ENCODE measurements at places on chromosomes 16 and 17.

GRCh38 chr17:7223375-7223774, 3.6 kb downstream of the ACADVL start:
- no peak for DNase-seq

DNA sequence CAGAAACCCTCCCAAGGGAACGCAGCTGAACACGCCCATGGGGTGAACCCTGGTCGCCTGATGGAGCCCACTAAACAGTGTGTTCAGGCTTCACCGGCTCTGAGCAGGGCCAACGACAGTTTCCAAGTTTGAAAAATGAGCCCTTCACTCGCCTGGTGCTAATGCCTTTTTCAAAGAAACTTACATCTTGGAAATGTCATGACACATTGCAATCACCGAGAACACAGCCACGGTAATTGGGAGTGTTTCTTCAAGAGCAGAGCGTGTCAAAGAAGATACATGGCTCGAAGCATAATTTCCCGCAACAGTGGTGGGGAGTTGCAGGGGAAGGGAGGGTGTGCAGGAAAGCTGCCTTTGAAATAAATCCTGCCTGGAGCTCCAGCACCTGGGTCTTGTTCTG, 463.2 kb downstream of the TMEM114 start:
- no peak for DNase-seq

- peak; percentile 91 for DNase-seq
Measured at GRCh38 chr16:54447576-54448440, 161.2 kb upstream of the IRX3 start.

GRCh38 chr16:79543219-79543618, 57.3 kb downstream of the MAF start:
- DNase-seq: no peak

DNA sequence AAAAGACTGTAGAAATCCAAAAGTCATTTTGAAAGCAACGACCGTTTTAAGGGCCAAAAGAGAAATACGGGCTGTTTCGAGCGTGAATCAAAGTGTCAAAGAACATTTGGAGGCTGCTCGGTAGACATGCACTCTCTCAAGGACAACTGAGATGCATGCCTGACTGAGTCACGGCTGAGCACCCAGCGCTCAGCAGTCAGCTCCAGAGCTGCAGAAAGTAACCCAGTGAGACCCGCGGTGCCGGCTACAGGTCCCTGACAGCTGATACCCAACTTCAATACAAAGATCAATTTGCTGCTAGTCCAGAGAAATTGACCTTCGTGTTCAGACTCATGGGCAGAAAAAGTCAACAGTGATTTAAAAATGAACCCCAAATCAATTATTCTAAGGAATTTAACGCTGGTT, 214.9 kb downstream of the STX8 start:
- DNase-seq: peak; percentile 73

DNA sequence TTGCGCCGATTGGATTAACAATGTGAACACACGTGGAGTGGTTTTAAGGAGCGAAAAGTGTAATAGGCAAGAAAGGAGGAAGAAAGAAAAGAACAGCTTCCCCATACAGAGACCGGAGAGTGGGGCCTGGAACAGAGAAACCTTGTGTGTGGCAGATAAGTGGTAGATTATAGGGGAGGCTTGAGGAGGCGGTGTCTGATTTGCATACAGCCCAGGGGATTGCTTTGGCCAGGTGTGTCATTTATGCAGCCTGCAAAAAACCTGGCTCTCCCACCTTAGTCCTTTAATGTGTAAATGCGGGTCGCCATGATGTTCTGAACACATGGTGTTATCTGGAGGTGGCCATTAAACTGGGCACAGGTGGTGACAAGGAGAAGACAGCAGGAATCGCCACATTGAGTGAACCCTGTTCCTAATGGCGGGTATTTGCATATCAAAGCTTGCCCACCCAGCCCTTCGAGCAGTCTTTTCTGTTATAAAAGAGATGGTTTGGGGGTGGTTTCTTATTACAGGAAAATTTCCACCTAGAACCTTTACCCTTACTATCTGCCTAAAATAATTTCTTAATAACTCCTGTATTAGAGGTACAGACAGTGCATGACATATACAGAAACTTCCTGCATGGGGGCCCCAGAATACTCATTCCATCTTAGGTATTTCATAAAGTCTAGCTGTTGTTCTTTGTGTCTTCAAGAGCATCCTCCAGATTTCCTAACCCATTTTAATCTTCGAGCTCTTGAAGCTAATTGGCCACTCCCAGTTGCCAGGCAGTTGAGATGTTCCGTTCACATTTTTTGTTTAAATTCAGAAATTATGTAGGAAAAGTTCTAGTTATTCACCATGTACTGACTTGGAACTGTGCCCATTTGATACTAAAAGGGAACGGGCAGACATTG, 292.5 kb downstream of the RBFOX1 start:
- DNase-seq: no peak

DNA sequence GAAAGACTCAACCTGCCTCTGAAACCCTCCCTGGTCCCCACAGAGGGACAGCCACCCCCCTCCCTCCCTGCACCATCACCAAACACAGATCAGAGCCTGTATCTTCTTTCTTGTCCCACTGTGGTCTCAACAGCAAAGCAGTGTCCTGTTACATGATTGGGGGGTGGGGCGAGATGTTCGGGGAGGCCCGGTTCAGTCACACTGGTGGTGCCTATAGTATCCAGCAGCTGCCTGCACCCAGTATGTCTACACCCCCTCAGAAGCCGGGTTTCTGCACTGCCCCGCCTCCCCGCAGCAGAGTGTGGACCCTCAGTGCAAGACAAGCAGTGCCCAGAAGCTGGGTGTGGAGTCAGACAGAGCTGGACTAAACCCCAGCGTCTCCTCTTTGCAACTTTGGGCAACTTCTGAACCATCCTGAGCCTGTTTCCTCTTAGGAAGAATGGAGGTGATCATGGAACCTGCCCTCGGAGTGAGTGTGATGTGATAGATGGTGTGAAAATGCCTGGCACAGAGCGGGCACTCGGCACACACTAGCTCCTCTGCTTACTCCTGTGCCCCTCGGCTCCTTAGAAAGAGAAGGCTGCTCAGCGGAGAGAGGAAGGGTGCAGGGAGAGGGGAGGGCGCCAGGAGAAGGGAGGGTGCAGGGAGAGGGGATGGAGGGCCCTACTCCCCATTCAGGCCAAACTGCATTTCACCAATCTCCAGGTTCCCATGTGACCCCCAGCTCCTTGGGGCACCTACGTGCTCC, 84.0 kb upstream of the TNRC6C start:
- DNase-seq: no peak

GRCh38 chr16:28059841-28060575, 3.5 kb downstream of the GSG1L start:
- no peak for DNase-seq

DNA sequence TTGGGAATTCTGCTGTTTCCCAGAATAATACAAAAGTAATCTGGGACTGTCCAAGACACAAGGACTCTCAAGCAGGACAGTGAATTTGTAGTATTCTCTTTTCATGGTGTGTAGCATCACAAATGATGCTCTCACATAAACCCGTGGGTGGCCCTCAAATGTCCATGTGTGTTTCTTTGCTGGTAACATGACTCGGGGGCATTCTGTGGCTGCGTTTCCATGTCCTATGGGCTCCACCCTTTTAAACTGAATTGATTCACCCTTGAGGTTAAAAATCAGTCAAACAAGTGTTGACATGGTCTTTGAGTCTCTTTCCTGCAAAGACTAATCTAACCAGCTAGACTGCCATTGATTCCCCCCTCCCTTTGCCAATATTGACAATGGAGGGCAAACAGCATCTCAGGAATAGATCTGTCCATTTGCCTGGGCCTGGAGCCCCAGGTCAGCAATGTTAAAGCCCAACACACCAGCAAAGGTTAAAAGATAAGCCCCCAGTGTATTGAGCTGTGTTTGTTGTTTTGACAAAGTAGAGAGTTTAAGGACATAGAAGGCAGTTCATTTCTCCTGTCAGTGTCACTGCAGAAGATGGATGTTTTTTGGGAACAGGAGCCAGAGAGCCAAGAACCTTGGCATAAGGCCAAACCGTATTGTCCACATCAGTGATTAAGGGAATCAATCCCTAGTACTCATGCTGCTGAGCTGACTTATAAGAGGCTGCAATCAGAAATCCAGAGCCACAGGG, 117.1 kb upstream of the COX10 start:
- no peak for DNase-seq

- DNase-seq: no peak
Measured at GRCh38 chr16:20812510-20812909, 6.2 kb downstream of the REXO5 start.

DNA sequence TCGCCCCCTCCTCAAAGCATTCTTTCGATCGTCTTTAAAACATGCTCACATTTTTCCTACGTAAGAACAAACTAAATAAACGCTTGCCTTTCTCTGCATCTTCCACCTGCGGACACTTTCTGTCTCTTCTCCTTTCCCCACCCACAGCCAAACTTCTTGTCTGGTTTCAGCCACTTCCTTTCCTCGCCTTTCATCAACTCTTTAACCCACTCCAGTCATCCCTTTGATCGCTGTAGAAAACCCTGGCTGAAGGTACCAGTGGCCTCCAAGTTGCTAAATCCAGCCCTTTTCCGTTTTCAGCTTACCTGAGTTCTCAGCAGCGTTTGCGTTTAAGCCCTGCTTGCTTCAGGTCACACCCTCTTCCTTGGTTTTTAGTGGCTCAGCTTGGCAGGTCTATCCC, 483 bp downstream of the RPA1 start:
- DNase-seq: no peak

DNA sequence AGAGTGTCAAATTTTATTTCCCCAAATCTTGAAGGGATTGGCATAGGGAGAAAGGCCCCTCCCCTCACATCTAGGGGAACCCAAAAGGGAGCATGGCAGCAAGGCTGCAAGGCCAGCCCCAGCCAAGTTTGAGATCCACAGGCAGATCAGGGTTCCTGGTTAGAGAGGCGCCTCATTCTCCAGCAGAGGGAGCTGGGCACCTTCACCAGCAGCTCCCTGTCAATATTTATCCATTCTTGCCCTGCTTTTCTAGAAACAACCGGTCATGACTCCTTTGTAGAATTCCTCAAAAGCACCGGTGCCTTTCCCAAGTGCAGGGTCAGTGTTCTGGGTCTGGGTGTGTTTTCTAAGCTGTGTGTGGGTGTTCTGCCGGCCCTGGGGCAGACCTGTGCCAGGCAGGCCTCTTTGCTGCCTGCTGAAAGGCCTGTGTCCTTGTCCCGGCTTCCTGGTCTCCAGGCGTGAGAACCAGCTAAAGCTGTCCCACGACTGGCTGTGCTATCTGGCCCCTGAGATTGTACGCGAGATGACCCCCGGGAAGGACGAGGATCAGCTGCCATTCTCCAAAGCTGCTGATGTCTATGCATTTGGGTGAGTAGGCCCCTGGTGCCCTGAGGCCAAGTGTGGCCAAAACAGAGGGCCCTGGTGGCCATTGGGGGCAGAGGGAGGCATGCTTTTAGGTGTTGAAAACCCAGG, 21.2 kb upstream of the LGALS9 start:
- peak; percentile 35 for DNase-seq

GRCh38 chr17:80559825-80560251, 15.2 kb downstream of the RPTOR start:
- DNase-seq: peak; percentile 68

DNA sequence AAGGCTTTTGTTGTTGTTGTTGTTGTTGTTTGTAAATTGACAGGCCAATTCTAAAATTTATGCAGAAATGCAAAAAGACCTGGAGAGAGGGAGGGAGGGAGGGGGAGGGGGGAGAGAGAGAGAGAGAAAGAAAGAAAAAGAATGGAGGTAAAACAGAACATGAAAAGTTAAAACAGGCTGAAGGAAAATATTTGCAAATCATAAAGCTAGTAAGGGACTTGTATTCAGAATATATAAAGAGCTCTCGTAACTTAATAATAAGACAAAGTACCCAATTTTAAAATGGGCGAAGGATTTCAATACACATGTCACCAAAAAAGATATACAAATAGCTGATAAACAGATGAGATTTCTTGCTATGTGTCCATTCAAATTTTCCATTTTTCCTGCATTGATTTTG, 15.4 kb downstream of the TNRC6C start:
- DNase-seq: no peak

- no peak for DNase-seq
Measured at GRCh38 chr17:32757963-32758362, 119.0 kb downstream of the MYO1D start.

- DNase-seq: no peak
Measured at GRCh38 chr16:10121897-10122425, 60.3 kb downstream of the GRIN2A start.

- no peak for DNase-seq
Measured at GRCh38 chr17:16814439-16814838, 124.4 kb downstream of the CCDC144A start.

GRCh38 chr16:17944345-17944744, 392.2 kb downstream of the NPIPA8 start:
- DNase-seq: no peak

- DNase-seq: peak; percentile 31
Measured at GRCh38 chr16:67528870-67529581, 397 bp downstream of the RIPOR1 start.

DNA sequence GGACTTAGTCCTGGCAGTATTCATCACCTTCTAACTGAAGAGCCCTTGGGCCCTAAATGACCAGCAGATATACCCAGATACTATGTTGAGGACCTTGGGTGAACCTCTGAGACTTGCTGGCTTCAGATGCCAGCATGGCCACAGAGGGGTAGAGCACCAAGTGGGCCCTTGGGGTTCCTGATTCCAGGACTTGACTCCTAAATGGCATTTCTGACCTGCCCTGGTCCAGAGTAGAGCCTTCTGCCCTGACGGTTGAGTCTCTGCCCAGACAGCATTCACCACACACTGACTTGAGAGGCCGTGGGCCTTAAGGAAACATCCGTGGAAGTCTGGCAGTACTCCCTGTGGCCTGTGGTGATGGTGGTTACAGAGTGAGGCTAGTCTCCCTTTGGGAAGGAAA, 2.8 kb upstream of the APPBP2 start:
- no peak for DNase-seq

GRCh38 chr17:7215652-7216180, 3.9 kb downstream of the DLG4 start:
- DNase-seq: no peak

DNA sequence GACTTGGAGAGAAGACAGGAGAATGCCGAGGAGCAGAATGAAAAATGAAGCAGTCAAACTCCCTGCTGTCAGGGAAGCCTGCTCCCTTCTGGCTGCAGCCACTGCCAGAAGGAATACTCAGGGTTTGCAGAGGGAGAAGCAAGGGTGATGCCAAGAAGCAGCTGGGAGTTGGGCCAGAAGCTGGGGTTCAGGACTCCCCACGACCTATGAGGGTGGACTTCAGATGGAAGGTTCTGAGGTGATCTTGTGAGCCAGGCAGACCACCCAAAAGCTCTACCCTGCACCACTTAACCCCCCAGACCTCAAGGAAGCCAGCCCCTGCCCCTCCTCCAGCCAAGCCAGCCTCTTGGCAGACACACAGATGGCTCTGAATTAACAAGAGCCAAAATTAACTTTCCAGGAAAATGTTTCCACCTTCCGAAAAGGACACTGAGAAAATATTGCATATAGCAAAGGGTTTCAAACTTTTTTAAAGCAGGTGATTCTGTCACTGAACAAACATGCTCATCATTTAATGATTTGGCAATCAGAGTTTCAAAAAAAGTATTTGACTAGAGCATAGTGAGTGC, 126.0 kb upstream of the ERCC4 start:
- no peak for DNase-seq
